ENCODE measurements at places on chromosomes 16 and 17.
A peak's percentile ranks its signal among the peaks of the same experiment; 100 is the strongest.

DNA sequence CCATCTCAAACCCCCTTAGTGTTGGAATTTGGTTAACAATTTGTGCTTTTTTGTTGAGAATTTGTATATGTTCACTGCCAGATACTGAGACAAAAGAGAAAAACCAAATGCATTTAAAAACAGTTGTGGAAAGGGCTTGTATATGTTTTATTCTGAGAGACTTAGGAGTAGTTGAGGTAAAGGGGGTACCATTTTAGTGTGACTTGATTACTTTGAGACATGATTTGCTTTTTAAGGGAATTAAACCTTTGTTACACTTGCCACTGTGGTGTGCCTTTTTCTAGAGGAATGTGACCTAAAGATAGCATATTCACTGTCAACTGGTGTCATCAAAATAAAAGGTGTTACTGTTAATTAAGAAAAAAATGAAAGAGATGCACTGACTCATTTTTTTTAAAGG is 4.5 kb downstream of the IGF2BP1 start:
- no peak for DNase-seq

GRCh38 chr16:88464447-88465318 is 11.6 kb downstream of the ZFPM1 start:
- no peak for DNase-seq

DNA sequence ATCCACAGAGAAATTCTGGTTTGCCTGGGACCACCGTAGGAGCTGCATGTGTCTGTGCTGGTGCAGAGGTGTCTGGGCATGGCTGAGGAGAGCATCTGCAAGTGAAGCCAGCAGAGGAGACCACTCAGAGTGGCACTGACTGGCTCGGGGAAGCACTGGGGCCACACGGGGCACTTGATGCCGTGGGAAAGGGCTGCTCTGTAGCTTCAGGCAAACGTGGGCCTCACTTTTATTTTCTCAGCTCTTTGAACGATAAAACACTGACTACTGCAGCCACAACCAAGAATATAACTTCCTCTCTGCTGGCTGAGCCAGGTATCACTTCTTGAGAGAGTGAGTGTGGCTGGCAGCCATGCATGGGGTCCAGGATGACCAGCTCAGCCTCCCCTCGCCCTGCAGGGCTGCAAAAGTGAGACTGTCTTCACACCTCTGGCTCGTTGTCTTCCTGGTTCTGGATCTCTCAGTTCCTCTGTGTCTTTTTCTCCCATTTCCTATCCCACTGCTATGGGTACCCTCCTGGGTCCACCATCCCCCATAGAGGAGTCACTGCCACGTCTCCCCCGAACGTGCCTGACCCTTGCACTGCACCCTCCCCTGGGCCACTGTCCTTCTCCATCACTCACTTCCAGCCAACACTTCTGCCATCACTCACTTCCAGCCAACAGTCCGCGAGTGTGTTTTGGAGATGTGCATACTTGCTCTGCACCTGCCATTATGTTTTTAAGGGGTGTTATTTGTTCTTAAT is 201.4 kb upstream of the CHMP6 start:
- no peak for DNase-seq

DNA sequence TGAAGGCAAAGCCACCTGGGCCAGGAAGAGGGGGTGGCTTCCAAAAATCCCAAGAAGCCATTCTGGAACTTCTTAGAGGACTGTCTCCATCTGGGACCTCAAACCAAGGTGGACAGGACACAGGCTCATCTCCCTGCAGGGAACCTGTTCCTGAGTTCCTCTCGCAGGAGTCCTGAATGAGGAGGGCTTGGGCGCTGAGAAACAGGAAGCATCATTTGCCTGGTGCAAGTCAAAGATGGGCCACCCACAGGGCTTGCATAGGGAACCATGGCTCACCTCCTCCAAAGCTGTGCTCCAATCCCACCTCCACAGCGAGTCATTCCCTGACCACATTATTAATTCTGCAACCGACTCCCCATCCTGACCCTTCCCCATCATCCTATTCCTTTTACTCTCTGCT is 55.0 kb upstream of the RPL38 start:
- no peak for DNase-seq

GRCh38 chr17:75876190-75876937 is 2.0 kb downstream of the TRIM47 start:
- DNase-seq: peak; percentile 81

DNA sequence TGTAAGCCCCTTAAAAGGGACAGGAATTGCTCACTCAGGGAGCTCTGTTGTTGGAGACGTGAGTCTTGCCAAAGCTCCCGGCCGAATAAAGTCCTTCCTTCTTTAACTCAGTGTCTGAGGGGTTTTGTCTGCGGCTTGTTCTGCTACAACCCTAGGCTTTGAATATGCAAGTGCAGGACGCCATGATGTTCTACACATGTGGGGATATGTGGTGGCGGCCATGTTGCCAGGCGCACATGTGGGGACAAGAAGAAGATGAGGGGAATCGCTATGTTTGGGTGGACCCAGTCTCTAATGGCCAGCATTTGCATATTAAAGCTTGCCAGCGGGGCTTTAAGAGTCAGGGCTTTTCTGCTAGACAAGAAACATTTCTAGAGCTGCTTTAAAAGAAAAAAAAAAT is 96.8 kb upstream of the CA10 start:
- DNase-seq: no peak

DNA sequence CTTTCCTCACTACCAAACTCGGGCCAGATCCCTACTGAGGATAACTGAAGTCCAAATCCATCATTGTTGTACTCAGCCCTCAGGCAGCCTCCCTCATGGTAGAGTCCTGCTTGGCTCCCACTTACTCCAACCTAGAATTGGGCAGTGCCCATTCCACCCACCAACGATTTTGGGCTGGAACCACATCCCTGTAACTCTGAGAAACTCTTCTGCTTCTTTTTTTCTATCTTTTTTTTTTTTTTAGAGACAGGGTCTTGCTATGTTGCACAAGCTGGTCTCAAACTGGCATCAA is 1.2 kb downstream of the PRR14 start:
- no peak for DNase-seq

DNA sequence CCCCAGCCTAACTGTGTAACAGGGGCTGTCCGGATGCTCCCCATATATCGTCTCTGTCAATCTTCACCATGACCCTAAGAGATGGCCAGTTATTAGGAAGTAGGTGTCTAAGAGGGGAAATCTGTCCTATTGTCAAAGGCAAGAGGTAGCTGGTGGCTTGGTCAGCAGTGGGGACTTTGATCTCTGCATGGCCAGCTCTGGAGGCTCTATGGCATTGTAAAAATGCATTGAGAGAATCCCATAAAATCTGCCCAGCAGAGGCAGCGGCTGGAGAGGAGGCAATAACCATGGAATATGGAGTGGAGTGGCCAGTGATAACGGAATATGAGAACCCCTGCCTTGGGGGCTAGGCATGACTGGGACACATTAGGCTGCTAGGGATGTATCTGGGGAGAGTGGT is 88.8 kb downstream of the MRM1 start:
- DNase-seq: no peak

DNA sequence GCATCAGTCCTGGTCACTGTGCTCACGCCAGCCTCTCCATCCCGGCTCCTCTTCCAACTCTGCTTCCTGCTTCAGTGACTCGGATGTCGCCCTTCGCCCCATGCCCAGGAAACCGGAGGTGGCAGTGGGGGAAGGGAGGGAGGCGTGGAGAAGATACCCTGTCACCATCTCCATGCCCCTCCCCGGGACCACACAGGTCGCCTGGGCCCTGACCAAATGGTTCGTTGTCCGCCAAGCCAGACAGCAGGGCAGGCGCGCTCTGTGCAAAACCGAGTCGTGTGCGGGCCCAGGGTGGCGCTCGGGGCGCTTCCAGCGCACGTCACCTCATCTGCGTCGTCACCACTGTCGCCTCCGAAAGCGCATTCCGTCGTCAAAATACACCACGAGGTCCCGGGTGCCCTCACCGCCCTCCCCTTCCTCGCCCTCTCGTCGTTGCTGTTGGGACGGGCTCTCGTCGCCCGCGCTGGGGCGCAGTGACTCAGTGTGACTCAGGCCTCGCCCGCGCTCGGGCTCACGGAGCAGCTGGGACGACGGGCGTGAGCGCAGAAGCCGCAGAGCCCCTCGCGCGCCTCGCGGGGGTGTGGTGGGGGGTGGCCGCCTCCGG is 39.2 kb downstream of the ZNF778 start:
- DNase-seq: peak; percentile 87

GRCh38 chr17:66720027-66720426 is 114.9 kb upstream of the CACNG5 start:
- DNase-seq: no peak

- DNase-seq: peak; percentile 21
Observed at GRCh38 chr17:40554646-40555295, 10.5 kb downstream of the CCR7 start.

DNA sequence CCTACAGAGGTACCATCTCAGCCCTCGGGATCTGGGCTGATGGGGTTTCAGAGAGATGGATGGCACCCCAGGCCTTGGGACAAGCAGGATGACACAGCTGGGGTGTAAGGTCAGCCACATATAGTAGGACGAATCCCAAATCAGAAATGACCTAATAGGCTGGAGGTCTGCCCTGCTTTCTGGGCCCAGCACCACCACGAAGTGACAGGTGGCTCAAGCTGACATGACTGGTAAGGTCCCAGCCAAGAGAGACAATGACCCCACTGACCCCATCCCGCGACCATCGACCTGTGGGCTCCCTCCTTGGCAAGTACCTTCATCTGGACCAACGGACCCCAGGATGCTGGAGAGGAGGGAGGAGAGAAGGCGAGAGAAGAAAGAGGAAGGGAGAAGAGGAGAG is 15.6 kb downstream of the CAMKK1 start:
- DNase-seq: no peak

DNA sequence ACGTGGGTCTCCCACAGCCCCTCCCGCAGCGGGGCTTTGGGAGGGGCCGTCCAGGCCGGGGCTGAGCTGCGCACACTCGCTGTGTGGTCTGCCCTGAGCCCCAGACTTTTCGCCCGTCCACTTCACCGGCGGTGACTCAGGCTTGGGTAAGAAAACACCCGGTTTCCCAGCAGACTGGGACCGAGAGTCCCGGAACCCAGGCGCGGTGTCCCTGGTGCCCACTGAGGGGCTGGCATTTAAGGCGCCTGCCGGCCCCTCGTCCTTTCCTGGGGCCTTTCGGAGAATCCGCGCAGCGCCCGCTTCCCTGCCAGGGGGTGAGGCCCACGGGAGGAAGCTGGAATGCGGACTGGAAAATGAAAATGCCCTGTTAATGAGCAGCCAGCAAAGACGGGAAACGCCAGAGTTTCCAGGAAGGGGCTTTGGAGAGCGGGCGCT is 100.3 kb downstream of the C16orf95 start:
- DNase-seq: no peak

- no peak for DNase-seq
Observed at GRCh38 chr17:60091109-60091508, 12.4 kb upstream of the HEATR6 start.

- DNase-seq: no peak
Observed at GRCh38 chr17:16425202-16425601, 9.8 kb downstream of the TRPV2 start.

GRCh38 chr17:30858556-30859250 is 26.9 kb downstream of the ATAD5 start:
- no peak for DNase-seq

DNA sequence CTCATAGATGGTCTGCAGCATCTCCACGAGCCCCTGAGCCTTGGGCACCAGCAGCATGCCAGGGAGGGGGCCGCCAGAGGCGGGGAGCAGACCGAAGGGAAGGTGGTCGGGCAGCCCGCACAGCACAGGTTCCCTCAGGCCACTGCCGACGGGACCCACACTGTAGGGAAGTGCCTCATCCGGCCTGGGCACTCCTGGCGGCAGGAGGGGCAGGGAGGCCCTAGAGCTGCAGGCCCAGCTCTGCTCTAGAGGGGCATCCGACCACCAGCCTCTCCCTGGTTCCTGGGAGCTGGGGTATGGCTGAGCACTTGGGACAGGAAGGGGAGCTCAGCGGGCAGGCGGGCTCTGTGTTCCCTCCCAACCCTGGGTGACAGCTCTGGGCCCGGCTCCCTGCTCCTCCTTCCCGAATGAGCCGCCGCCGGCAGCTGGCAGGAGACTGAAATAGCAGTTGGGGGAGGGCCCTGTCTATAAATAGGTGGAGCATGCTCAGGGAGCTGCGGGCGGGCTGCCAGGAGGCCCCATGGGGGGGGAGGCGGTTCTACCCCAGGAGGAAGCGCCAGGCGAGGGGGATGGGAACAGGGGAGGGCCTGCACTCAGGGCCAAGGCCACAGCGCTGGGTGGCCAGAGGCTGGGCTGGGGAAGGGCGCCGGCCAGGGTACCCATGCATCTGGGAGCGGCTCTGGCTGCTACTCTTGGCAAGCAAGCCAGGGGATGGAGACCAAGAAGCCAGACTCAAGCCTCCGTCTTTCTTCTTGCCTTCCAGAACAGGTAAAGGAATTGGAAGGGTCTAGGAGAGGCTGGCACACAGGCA is 12.4 kb downstream of the HDAC5 start:
- DNase-seq: peak; percentile 100

DNA sequence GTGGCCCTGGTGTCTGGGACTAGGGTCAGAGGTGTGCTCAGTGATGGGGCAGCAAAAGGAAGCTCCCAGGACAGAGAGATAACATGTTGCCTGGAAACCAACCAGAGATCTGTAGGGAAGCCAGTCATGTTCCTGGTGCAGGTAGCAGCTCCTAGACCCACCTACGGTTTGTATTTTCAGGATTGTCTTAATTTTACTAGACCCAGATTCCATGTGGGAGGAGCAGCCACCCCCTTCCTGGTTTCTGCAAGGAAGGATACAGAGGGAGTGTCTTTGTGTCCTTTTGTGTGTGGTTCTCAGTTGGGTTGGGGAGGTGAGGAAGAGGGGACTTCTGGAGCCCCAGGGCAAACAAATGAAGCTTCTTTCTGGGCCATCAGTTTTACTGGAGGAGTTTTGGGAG is 53.9 kb downstream of the MGAT5B start:
- DNase-seq: no peak

DNA sequence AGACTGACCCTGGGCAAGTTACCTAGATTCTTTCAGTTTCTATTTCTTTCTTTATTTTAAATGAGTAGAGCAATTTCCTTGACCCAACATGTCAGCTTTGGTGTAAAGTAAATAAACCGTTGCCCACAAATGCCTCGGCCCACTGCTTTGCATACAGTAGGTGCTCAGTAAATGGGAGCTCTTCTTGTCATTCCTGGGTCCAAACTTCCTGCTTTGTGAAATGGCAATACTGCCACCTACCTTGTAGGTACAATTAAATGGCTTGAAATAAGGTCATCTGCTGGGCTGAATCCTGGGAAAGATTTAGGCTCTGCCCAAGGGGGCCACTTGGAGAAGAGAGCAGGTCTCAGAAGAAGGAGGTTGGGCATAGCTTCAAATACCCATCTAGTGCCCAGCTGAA is 253.0 kb downstream of the HS3ST3B1 start:
- no peak for DNase-seq

GRCh38 chr17:73588891-73589290 is 55.4 kb downstream of the SDK2 start:
- DNase-seq: no peak

- no peak for DNase-seq
Observed at GRCh38 chr16:2231016-2231931, 5.0 kb upstream of the DNASE1L2 start.

GRCh38 chr16:49112754-49113153 is 168.9 kb downstream of the CBLN1 start:
- no peak for DNase-seq

Data from adrenal gland (tissue), 19 donors.